ENCODE measurements at places on chromosomes 7 and 10.

GRCh38 chr10:44008270-44008916 lies 359.7 kb upstream of the ZNF32 start:
- no peak for DNase-seq

DNA sequence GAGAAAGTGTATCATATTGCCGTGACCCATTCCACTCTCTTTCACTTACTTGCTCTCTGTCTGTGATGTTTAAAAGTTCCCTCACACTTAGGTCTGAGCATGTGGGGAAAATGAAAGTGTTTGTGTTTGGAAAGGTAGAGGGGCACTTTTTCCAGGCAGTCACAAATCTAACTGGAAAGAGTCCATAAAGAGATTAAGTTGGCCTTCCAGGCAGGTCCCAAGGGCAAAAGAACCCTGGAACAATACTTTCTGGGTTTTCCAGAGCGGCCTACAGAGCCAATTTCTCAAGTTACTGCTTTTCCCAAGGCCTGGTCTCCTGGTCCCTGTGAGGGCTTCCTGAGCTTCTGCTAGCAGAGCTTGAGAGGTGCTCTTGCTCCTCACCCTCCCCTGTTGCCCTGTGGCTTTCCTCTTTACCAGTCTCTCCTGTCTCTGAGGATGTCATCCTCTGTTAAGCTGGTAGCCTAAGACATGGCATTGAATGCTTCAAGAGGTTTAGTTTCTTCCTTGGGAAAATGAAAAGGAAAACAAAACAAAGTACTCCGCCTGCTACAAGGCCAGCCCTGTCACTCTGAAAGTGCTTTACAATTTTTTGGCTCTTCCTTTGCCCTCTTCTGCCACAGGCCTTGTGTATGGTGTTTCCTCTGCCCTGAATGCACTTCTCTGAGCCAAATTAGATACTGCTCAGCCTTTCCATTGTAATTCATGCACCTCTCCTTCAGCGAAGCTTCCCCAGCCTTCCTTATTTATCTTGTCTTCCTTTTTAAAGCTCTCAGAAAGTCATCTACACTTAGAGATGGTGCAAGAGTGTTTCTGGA lies 20.1 kb downstream of the TES start:
- DNase-seq, result peak; percentile 31

- no peak for DNase-seq
These were observed 247.6 kb downstream of the DNAJB6 start for GRCh38 chr7:157584420-157584819.

DNA sequence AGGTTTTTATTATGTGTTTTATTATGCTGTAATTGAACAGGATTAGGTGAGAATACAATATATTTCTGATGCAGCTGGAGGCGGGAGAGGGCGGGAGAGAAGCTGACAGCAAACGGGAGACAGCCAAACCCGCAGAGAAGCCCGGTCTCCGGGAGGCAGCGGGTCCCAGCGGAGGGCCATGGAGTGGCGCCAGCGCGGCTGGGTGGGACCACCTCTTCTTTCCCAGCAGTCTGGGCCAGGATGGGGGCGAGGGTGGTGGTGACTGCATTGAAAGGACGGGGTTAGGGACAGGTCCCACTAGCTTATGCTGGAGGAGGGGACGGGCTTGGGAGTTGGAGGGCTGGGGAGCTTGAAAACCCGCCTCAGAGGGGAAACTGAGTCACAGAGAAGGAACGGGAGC lies 14.5 kb upstream of the KAZALD1 start:
- no peak for DNase-seq

DNA sequence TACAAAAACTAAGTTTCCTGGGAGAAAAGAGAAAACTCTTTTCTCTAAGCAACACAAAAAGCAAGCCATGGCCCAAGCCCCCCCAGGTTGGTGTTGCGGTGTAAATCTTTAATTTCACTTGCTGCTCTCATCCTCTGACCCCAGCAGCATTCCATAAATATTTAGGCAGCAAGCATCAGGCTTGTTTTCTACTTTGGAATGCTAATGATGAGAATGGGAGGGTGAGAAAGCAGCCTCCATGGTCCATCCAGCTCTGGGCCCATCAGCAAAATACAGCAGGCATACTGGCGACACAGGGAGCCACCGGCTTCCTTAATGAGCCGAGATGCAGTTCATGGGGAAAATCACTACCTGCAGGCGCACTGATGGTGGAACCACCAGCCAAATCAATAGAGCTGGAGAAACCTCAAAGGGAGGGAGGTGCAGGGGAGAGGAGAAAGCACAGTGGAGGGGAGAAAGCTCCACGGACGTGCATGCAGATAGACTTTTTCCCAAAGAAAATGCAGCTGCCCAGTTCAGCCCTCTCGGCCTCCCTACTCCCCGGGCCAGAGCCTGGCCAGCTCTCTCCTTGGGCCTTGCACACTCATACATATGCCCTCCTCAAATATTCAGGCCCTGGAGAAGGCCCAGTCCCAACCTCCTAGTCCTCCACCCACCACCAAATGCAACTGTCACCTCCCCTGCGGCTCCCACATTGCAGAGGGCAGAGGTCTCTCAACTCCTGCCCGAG lies 131.9 kb downstream of the GRID1 start:
- DNase-seq, result no peak

DNA sequence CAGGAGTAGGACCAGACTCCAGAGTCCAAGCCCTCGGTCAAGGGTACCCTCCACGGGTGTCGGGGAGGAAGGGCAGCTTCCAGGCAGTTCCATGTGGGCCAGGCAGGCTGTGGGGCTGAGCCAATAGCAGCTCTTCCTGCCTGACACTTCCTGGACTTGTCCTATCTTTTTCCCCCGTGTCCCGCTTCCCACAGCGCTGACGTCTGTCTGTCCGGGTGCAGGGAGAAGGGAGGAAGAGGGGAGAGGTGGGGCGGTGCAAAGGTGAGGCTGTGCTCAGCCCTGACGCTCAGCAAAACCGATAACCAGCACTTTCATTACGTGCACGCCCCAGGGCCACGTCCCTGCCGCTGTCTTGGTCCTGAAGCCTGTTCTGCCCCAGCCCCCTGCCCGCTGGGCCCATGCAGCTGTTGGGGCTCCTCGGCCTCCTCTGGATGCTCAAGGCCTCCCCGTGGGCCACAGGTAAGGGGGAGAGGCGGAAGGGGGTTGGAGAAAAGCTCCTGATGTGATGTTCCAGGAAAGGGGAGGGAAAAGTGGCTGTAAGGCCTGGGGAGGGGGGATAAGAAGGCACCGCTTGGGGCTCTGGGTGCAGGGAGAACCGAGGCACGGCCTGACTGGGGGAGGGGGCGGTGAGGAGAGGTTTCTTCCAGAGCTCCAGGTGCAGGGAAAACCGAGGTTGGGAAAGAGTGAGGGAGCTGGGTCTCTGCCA lies at the start of gene MUC3A:
Gene MUC3A, plus strand, starts transcription at position 308 of the 706 bp plus-strand sequence. Its CDS starts 91 bp downstream, at position 399.
- DNase-seq, result no peak

DNA sequence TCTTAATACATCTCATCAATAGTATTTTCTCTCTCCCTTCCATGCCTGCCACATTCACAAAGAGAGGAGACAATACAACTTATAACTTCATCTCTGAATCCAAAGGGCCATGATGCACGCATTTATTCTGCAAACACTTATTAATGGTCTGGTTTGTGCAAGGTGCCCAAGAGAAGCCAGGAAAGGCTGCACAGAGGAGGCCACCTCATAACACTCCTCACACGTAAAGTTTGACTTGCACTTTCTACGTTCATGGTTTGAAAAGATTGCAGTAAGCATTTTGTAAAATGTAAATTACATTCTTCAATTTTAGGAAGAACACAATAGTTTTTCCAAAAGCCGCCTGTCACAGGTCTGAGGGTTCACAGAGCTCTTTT lies 1.2 kb upstream of the PALS2 start:
- no peak for DNase-seq

DNA sequence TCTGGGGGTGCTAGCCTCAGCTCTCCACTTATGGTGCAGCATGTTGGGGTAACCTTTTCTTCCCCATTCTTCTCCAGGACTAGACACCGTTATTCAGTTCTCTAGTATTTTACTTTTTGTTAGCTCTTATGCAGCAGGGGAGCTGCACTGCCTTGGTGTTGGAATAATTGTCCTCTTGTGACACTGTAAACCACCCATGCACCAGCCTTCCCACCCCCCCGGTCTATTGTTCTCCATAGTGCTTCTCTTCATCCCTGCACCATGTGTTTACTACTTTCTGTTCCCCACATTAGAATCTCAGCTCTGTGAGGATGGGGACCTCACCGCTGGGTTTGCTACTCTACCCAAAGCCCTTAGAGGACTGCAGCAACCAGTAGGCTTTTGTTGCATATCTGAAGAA lies 230.7 kb downstream of the RPS24 start:
- DNase-seq, result no peak

GRCh38 chr10:99125879-99126278 lies 109.8 kb downstream of the HPSE2 start:
- no peak for DNase-seq

DNA sequence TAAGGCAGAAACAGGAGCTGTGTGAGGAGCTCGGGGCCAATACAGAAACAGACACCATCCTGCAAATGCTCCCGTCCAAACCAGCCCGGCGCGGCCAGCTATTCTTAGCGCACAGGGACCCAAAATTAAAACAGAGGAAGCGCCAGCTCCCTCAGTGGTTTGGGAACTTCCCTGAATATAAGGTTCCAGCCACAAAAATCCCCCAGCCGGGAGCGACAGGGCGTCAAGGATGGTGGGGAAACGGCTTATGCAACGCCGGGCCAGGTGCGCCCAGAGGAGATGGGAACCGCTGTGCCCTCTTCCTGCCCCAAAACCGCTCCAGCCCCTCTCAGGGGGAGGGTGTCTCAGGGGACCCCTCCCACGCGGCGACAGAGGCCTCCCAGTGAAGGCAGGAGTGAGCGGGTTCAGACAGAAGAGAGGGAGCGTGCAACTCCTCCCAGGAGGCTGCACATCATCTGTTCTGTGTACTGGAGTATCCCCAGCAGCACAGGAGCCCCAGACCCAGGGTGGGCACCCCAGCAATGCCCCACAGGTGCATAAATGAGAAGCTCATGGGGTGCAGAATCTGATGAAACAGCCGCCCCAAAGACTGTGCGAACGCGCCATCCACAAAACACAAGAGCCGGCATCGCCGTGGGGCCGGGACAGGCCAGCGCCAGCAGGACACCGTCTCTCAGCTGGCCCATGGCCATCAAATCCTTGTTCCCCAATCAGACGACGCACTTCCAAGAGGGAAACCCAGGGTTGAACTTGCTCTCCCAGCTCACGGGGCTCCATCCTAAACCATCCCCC lies 73.9 kb upstream of the PDGFA start:
- DNase-seq, result no peak

GRCh38 chr10:132828681-132829080 lies 42.7 kb upstream of the NKX6-2 start:
- no peak for DNase-seq

DNA sequence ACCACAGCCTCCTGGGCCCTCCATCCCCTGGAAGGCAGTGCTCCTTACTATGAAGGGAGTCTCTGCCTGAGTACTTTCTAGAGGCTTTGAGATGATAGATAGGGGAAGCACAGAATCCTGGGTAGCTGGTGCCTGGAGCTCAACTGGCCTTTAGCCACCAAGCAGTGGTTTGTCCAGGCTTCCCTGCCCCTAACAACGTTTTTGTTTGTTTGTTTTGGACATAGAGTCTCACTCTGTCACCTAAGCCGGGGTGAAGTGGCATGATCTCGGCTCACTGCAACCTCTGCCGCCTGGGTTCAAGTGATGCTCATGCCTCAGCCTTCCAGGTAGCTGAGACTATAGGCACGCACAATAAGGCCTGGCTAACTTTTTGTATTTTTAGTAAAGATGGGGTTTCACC lies 289.4 kb downstream of the PLXNA4 start:
- DNase-seq, result no peak

DNA sequence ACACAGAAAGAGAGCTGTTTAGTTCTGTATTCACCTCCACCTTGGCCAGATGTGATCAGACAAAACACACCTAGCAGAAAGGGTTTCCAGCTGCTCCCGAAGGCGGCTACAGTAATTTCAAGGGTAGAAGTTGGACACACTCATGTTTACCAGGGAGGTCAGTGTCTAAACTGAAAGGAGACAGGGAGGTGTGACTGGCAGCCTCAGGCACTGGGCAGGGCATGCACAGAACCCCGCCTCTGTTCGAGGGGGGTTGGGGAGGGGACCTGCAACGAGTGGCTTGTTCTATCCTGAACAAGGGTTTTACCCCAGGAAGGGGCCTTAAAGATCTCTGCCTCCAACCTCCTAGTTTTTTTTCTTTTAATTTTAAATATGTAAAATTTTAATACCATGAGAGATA lies 49.6 kb downstream of the BPGM start:
- no peak for DNase-seq

GRCh38 chr7:139695588-139695987 lies 82.2 kb downstream of the HIPK2 start:
- DNase-seq, result no peak

- no peak for DNase-seq
These were observed 119.3 kb downstream of the BBS9 start for GRCh38 chr7:33248671-33249070.

DNA sequence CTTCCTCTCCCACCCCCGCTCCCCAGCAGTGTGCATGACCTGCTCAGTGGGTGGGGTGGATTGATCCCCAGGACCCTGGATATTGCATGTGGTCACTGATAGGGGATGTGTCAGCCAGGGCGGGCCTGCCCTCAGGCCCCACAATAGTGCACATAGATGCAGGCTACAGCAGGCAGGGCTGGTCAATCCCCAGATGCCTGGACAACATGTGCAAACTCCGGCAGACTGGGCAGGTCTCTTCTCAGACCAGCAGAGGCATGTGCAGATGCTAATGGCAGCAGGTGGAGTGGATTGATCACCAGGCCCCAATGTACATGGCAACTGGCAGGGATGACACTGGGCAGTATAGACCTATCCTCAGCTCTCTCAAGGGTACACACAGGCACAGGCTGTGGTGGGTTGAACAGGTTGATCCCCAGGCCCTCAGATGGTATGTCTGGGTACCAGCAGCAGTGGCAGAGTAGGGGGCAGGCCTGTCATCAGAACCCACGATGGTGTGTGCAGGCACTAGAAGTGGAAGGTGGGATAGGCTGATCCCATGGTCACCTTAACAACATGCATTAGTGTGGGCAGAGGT lies 98.6 kb downstream of the LANCL2 start:
- DNase-seq, result no peak

DNA sequence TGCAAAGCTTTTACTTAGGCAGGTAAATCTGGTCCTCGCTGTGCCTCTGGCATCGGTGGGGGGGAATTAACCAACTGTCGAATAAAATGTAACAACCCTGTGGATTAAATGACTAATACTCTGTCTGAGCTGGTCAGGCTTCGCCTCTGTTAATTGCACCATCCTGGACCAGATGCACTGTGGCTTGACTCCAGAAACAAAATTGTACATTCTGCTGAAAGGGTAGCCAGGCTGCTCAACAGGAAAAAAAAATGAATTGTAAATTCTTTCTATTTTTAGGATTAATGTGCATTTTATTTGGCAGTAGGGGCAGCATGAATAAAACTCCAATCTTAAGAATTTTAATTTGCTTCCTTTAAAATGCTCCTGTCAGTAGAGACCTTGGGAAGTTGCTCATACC lies 389.4 kb downstream of the SORCS1 start:
- peak; percentile 4 for DNase-seq

- no peak for DNase-seq
These were observed 539.2 kb downstream of the TNS3 start for GRCh38 chr7:47042669-47043068.

Data from foreskin fibroblast (primary cell).